ENCODE measurements at places on chromosomes 12 and 14.

DNA sequence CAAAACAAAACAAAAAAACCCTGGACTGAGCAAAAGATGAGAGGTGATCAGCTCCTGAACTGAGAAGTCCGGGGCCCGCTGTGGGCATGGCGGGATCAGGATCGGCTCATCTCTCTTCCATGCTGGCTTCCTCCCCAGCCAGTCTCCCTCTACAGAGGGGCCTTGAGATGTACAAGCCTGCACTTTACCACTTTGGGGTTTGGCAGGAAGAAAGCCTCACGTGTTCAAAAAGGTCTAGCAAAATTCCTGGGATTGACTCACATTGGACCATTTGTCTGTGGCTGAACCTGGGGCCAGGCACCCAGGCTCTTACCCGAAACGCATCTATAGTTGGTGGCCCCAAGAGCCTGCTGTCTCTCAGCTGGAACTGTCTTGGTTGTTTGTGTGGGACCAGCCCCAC lies 89.0 kb downstream of the SLC24A4 start:
- DNase-seq = peak; percentile 26

DNA sequence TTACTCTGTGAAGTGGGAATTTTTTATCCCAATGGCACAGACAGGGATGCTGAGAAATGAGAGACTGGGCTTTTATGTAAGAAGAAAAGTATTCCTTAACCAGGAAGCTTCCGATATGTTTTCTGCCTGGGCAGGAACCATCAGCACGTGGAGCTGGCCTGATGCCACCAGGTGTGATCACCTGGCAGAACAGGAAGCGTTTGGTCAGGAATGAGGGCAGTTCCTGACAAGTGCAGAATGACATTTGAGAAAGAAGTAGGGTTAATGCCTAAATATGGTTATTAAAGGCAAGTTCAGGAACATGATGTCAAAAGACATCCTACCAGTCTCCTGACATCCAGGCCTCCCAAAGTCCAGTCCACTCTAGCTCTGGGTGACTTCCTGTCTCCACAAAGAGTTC lies 210.3 kb downstream of the NUAK1 start:
- no peak for DNase-seq

GRCh38 chr12:107803092-107803491 lies 28.6 kb downstream of the ASCL4 start:
- no peak for DNase-seq

DNA sequence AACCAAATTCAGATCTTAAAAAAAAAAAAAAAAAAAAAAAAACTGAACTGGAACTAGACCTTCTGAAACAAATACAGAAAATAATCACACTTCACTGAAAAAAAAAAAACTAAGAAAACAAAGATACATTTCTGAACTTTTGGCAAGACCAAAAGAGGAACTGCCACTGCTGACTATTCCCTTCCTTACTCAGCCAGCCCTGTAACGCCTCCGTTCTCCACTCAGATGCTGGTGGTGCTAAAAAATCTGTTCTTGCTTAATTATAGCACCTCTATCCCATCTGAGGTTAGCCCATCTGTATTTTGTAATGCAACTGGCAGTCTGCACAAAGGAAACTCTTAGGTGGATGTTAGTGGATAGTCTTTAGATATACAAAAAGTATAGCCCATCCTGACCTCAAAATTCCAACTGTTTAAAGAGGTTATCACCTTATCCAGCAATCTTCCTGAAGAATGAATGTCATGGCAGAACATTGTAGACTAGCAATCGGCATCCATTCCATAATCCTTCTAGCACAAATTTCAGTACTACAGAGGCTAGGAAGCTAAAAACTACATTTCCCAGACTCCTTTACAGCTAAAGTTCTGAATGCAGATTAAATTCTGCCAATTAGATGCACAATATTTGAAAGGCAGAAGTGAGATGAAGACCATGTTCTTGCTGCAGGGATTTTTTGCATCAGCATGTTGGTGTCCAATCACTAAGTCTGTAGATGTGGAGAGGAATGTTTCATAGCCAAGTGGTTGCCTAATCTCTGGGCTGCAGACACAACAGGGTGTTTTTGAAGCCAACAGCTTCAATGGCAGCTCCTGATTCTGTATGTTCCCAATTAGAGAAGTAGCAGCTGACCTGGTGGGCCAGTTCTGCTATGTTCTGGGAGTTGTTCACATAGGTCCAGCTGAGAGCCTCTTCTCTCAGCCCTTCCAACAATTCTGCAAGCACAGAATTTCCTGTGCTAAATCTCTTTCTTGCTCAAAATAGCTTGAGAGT lies 5.7 kb downstream of the MAP3K9 start:
- no peak for DNase-seq

- DNase-seq = no peak
Observed at GRCh38 chr14:100898935-100899883, 4.3 kb downstream of the RTL1 start.
